Aorta (tissue), 5 donors: ENCODE measurements at places on chromosomes 3 and 15.

GRCh38 chr3:82012775-82013174 is 251.3 kb upstream of the GBE1 start:
- no peak for DNase-seq

- no peak for DNase-seq
Observed at GRCh38 chr15:75107516-75107907, 84.1 kb downstream of the PPCDC start.

DNA sequence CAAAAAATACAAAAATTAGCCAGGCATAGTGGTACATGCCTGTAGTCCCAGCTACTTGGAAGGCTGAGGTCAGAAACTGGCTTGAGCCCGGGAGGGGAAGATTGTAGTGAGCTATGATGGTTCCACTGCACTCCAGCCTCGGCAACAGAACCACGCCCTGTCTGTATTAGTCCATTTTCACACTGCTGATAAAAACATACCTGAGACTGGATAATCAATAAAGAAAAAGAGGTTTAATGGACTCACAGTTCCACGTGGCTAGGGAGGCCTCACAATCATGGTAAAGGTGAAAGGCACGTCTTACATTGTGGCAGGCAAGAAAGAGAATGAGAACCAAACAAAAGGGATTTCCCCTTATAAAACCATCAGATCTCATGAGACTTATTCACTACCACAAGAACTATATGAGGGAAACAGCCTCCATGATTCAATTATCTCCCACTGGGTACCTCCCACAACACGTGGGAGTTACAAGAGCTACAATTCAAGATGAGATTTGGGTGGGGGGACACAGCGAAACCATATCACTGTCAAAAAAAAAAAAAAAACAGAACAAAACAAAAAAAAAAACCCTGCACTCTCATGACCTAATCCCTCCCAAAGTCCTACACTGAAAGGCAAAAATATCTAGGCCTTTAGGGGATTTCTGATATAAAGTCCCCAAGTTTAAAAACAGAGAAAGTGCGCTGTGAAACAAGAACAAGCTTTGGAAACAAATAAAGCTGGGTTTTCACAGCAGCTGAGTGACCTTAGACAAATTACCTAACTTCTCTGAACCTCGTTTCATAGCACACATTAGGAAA is 224.7 kb downstream of the IGSF11 start:
- DNase-seq, result no peak

GRCh38 chr3:182980204-182981037 is at the start of gene DCUN1D1:
TSS of gene DCUN1D1 (minus strand) at chr3:182980538. CDS start at chr3:182980489, 49 bp downstream.
- DNase-seq, result peak; percentile 96

DNA sequence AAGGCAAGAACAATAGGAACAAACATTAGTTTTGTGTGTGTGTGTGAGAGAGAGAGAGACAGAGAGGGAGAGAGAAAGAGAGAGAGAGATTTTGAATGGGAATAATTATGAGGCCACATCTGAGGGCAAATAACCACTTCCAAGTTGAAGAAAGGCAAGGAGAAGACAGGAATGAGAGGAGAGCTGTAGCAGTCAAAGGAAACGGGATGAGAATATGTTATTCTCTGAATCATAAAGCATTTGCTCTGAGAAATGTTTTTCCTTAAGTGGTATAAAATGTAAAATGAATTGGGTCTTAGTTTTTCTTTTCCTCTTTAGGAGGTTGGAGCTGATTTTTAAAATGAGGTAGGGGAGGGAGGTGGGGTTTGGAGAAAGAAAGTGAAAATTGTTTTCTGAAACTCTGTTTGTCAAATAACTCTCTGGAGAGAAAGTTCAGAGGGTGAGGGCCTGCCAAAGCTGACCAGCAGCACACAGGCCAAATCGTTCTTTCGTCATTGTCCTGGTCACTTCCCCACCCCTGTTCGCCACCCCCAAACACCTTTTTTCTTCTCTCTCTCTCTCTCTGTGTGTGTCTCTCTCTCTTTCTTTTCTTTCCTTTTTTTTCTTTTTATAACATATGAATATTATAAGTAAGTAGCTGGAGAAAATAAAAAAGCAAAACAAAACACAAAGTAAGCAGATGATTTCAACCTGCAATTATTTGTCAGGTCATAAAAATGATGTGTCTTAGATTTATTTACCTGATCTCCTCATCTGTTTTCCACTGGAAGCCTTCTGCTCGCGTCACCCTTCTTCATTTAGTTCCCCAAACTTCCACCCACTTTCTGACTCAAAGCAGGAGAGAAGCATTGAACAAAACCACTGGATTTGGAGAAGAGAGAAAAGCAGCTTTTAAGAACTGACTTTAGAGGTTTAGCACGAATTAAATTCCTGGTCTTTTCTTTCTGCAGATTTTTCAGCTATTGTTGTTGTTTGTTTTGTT is 110.6 kb downstream of the LPP start:
- DNase-seq, result no peak

- no peak for DNase-seq
Observed at GRCh38 chr15:52023169-52023922, 4.3 kb downstream of the MAPK6 start.

DNA sequence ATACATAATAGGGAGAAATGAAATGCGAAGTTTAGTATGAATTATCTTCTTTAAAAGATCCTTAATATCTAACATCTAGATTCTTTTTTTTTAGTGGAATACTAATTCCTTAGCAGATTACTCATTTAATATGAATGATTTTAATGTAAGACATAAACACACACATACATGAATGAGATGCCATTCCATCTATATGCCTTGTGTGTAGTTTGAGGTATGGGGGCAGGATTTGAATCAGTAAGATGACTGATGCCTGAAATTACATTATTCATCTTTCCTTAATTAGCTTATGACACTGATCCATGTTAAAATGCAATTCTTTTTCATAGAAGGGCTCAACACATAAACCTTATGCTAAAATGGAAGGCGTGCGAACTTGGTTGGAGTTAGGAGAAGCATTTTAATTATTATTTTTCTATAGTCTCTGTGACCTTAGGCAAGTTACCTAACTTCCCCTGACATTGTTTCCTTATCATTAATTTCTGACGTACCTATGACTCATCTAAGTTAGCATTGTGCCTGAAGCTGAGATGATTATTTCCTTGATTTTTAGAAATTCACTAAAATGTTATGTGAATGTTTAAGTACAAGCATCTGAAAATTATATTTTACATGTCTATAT is 10.8 kb upstream of the BNIP2 start:
- no peak for DNase-seq

GRCh38 chr3:150384296-150385212 is 23.5 kb upstream of the TSC22D2 start:
- peak; percentile 77 for DNase-seq

DNA sequence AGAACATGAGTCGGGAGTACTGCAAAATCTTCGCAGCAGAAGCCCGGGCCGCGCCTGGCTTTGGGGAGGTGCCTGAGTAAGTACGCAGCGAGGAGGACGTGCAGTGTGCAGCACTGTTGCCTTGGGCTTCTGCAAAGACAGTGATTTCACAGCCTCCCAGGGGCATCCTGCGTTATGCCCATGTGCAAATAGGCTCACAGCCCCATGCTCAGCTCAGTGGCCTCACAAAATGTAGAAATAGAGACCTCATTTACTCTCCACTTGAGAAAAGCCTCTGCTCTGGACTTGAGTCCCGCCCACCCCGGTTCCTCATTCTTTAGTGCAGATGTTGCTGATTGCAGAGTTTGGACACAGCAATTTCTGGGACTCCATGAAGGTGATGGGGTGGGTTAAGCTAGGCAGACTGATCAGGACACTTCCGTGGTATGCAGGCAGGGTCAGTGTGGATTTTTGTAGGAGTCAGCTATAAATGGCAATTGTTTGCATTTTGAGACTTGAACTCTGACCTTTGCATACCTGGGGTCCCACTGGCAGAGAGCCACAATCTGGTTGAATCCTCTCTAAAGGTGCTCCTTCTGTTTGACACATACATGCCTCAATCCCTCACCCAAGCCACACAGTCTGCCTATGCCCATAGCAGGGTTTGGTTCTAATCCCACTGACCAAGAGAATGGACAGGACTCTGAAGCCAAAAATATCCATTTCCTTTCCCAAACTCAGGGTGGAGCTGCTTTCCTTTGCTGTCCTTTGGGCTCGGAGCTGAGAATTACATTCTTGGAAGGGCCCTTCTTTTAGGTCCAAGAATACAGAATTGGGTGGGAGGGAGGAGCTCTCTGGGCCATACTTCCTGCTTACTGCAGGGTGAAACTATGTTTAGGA is 20.7 kb upstream of the SLC28A1 start:
- DNase-seq, result no peak

GRCh38 chr3:104768886-104769285 is 597.8 kb upstream of the ALCAM start:
- DNase-seq, result no peak

GRCh38 chr3:127137757-127138536 is 55.0 kb upstream of the PRR23E start:
- no peak for DNase-seq

DNA sequence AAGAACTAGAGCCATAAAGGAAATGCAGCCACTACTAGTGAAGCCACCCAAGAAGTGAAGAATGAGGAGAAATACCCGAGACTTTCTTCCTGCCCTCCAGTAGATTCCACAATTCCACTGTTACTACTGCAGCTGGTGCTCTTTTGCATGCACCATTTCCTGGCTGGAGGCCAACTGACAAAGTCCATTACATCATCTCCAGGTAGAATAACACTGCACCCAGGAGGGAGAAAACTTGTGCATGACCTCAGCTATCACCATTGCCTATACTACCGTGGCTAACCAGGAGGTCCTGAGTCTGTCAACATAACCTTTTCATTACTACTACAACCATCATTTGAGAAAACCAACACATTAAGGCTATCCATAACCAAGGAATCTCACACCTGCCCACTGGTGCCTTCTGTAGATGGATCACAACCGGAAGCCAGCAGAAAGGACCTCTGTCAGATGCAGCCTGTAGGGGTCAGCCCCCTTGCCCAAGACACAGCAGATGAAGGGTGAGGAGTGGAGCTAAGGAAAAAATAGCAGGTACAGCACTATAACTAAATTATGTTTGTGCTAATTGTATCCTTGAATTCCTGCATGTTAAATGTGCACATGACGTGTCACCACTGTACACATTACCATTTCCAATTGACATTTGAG is 200.8 kb upstream of the C2CD4B start:
- DNase-seq, result no peak

GRCh38 chr3:39269528-39269927 is 10.3 kb downstream of the CX3CR1 start:
- no peak for DNase-seq

- DNase-seq, result no peak
Observed at GRCh38 chr15:25678500-25678855, 184.6 kb downstream of the ATP10A start.

GRCh38 chr3:74624301-74624700 is 9.8 kb upstream of the CNTN3 start:
- no peak for DNase-seq

- DNase-seq, result no peak
Observed at GRCh38 chr3:43025423-43025822, 46.3 kb downstream of the GASK1A start.

DNA sequence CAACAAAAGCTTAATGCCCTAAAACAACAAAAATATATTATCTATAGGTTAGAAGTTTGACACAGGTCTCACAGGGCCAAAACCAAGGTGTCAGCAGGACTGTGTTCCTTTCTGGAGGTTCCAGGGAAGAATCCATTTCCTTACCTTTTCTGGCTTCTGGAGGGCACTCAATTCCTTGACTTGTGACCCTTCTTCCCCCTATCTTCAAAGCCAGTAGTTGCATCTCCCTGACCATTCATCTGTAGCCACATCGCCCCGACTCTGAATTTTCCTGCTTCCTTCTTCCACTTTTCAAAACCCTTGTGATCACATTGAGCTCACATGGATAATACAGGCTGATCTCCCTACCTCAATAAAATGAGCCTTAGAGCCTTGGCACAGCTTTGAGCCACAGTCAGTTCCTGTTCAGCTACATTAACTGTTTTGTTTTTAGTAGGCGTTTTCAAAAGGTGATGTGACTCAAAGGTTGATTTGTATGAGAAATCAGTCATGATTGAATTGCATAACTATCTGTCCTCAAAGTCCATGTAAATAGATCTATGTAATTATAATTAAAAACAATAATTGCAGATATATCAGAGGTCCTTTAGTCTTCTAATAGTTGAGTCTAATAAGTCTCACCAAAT is 12.4 kb downstream of the PFN2 start:
- DNase-seq, result no peak

DNA sequence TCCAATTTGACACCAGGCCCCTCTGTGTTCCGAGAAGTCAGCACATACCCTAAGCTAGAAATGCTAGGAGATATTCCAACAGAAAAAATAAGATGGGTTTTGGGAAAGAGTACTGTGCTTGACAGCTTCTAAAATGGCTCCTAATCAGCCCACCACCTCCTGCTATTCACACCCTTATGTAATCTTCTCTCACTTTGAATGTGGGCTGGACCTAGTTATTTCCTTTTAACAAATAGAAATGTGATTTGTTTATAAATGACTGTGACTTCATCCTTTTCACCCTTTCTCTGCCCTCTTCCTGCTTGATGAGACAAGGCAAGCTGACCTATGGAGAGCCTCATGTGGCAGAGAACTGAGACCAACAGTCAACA is 961.1 kb downstream of the FHIT start:
- DNase-seq, result no peak

DNA sequence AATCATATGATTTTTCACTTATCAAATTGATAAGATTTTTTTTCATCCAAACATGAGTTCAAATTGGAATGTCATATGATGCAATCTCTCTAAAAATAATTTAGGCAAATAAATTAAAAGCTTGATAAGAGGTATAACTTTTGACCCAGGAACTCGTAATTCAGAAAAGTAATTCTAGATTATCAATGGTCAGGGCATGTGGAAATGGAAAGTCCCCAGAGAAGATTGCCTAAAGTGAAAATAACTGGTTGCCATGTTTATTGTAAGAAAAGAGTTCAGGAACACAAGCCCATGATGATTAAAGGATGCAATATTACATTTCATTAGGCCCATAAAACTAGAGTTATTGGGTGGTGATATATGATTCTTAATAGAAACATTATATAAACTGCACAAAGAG is 1514.8 kb downstream of the SI start:
- no peak for DNase-seq

DNA sequence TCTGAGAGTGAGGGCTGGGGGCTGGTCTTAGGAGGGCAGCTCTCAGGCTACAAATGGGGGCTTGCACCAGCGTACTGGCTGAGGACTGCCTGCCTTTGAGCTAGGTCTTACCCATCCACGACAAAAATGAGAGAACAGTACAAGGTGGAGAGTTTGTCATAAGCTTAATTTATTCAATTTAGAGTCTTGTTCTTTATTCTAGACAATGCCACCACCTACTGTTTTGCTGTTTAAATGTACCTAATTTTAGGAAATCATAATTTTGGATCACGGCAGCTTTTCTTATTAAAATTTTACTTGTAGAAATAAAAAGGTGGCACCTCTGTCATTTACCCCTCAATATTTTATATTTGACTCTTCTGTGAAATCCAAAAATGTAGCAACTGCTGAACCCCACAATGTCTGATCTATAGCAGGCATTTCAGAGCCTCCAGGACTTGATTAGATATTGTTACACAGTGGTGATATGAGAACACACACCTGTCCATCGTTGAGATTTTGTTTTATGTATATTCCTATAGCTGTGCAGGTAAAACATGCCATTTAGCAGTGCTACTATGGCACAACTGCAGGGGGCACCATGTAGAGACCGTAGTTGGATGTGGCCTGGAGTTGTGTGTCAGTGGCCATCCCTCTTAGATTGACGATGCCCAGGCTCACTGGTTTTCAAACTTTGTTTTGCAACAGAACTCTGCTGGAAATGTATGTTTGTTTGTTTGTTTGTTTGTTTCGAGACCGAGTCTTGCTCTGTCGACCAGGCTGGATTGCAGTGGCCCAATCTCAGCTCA is 88.6 kb downstream of the SLCO3A1 start:
- DNase-seq, result no peak

- no peak for DNase-seq
Observed at GRCh38 chr3:184776916-184777315, 35.0 kb upstream of the VPS8 start.

- no peak for DNase-seq
Observed at GRCh38 chr15:69956417-69956816, 141.3 kb downstream of the TLE3 start.
